ENCODE measurements at places on chromosomes 6 and 20. TPM values are rescaled to one million over a fixed set of nuclear protein-coding genes. Genes with fewer than 3 reads are reported as not detected.

The FLOT1 gene
- total RNA-seq, result 109 TPM

DNA sequence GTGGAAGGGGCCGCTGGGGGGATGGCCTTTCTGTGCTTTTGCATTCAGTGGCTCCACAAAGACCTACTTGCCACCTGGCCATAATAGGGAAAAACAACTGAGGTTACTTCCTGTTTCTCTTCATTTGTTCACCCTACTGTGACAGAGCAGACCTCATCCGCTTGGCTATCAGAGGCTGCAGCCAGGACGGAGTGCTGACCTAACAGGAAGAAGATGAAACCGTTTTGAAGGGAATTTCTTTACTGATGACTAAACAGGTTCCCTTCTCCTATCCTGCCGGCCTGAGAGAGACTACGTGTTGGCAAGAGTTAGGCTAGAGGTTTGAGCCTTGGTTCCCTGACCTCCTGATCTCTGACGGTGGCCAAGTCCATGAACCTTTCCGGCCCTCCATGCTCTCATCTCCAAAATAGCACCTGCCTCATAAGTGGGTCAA is 21.3 kb downstream of the PRR18 start:
- no peak for DNase-seq

The ELOVL2 gene
- total RNA-seq, result 0.16 TPM

DNA sequence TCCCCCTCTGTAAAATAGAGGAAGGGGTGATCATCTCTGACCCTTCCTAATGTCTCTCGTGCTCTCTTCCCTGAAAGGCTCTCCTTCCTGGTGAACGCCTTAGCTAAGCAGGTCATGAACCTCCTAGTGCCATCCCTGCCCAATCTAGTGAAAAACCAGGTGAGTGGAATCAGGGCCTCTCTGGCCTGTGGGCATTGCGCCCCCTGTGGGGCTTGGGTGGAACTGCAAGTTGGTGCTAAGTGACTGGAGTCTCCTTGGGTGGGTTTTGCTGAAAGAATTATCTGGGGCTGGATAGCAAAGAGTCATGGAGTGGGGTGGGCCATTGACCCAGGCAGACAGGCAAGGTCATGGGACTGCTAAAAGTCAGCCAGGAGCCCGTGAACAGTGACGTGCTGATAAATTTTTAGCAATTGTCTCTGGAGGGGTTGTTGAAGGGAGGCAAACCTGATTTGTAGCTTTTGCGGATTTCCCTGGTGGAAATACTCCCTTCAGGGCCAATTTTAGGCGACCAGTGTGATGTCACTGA is 8.9 kb downstream of the BPIFB1 start:
- DNase-seq, result peak; percentile 26

The PKIB gene
- 0.57 TPM for total RNA-seq

- DNase-seq, result no peak
Observed at GRCh38 chr6:127893541-127893940, 7.3 kb downstream of the THEMIS start.

The HEBP2 gene
- total RNA-seq, result 40.7 TPM

DNA sequence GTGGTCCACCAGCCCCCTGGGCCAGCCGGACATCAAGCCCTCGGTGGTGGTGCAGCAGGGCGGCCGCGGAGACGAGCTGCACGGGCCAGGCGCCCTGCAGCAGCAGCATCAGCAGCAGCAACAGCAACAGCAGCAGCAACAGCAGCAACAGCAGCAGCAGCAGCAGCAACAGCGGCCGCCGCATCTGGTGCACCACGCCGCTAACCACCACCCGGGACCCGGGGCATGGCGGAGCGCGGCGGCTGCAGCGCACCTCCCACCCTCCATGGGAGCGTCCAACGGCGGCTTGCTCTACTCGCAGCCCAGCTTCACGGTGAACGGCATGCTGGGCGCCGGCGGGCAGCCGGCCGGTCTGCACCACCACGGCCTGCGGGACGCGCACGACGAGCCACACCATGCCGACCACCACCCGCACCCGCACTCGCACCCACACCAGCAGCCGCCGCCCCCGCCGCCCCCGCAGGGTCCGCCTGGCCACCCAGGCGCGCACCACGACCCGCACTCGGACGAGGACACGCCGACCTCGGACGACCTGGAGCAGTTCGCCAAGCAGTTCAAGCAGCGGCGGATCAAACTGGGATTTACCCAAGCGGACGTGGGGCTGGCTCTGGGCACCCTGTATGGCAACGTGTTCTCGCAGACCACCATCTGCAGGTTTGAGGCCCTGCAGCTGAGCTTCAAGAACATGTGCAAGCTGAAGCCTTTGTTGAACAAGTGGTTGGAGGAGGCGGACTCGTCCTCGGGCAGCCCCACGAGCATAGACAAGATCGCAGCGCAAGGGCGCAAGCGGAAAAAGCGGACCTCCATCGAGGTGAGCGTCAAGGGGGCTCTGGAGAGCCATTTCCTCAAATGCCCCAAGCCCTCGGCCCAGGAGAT is 1.0 kb downstream of the POU3F2 start:
- no peak for DNase-seq

The ZBTB46 gene
- 1.1 TPM for total RNA-seq

The ADTRP gene
- 2.6 TPM for total RNA-seq

DNA sequence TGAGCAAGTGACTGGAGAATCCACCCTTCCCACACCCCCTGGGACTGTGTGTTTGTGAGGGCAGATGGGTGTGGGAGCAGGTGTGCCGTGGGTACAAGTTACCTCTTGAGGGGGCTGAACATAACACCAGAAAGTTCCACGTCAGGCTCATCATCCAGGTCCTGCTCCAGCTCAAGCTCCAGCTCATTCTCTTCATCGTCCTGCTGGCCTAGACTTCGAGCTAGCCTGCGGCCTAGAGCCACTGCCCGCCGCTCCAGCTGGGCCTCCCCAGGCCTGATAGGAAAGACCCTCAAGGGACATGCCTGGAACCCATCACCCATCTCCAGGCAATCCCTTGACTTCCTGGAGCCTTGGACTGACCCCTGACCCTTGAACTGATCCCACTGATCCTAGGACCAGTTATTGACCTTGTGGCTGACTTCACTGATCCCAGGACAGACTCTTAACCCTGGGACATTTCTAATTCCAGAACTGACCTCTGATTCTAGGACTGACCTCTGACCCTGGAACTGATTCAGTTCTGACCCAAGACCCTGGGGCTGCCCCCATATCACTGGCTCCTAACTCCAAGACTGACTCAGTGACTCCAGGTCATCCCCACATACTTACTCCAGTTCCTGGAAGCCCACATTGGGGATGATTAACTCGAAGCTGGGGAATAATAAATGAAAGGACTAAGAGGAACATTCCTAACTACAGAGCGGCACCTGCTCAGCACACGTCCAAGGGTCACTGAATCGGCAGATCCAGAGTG is 11.8 kb upstream of the SPAG4 start:
- DNase-seq, result no peak

The LPA gene
- not detected for total RNA-seq

The ADGRG6 gene
- 1.7 TPM for total RNA-seq

DNA sequence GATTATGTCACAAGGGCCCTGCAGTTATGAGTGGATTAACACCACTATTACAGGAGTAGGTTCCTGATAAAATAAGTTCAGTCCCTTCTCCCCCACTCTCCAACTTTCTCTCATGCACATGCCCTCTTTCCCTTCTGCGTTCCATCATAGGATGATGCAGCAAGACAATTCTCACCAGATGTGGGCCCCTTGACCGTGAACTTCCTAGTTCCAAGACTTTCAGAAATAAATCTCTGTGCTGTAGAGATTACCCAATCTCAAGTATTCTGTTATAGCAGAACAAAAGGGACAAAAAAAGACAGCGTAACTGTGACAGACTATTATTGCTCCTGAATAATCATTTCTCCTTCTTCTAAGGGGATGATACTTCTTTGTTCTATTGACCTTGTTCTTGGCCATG is 33.8 kb upstream of the TMEM244 start:
- DNase-seq, result no peak

DNA sequence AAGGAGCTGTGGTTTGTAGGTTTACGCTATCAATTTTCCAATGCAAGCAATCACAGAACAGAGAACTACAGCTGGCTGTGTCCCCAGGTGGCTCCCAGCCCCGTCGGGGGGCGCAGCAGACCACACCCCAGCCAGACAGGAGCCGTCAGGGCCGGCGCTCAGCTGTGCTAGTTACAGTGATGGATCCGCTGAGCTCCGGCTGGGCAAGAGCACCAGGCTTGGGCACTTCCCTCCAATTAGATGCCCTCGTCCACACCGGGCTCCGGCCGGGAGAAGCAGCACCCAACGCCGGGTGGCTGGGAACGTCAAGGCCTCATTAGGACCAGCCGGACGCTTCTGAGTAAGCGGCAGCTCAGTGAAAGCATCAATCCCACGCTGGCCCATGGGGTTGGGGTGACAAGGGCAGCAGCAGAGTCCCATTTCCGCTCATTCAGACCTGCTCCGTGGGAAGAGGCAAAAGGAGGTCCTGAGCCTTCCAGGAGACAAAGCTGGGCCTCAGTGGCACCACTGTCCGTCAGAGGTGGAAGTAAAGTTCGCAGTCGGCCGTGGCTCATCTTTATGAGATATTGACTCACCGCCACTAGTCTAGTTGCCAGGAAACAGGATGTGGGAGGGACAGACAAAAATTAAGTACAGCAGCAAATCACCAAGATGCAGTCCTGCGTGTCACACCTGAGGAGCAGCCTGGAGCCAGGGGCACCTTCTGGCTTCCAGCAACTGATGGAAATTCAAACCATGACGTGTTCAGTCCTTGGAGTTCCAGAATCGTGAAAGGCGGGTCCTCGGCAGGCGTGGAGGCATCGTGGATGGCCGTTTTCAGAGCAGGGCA is 164.1 kb downstream of the TAF4 start:
- DNase-seq, result no peak

GRCh38 chr6:37622646-37623071 is 75.0 kb downstream of the MDGA1 start:
- no peak for DNase-seq

The TNFRSF21 gene
- total RNA-seq, result 17.7 TPM

The CENPW gene
- 13.7 TPM for total RNA-seq

DNA sequence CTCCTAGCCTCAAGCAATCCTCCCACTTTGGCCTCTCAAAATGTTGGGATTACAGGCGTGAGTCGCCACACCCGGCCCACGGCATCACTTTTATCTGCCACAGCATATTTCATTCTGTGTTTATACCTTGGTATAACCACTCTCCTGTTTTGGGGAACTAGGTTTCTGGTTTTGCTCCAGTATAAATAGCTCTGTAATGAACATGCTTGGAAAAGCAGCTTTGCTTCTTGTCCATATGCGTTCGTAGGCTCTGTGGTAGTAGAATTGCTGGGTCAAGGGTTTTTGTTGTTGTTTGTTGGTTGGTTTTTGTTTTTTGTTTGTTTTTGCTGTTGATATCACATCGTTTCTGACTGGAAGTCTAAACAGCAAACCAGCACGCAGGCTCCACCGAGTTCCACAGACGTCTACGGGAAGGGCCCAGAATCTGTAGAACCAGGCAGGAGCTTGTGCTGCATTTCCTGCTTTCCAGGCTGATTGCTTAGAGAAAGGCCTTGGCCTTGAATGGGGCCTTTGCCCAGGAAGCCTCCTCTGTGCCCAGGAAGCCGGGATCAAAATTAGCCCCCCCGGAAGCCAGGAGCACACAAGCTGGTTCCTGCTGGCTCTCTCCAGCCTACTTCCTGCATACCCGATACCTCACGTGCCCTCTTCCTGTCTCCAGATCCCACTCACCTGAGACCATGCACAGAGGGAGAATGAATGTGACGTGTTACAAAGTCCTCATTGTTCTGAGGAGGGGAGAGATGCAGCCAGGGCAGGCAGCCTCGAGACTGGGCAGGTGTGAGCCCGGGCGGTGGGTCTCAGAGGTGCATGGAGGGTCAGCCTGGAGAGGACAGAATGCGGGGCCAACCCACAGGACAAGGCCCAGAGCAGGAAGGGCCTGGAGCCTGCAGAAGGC is 34.7 kb downstream of the AAR2 start:
- no peak for DNase-seq

DNA sequence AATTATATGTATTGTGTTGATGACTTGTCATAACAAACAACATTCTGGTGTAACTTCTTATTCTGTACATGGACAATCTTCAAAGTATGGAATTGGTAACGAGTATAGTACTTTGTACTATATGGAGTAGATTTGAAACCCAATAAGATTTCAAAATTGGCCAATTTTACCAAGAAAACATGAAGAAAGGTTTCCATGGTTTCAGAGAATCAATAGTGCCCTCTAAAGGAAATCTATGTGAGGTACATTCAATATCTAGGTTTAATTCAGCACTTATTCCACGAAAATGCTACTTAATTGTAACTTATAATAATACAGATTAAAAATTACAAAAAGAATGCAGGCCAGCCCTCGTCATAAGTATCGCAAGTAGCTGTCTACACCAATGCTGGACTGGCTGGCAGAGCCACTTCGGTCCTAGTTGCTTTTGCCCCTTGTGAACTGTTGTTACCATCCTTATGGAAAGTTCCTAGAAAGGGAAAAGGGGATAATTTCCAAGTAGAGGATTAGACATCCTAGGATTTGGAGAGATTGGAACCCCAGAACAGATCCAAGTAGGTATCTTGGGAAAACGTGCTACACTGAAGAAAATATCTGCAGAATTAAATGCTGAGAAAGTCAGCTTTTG is 70.9 kb downstream of the LCA5 start:
- peak; percentile 58 for DNase-seq

The FNDC11 gene
- total RNA-seq, result 0.25 TPM

DNA sequence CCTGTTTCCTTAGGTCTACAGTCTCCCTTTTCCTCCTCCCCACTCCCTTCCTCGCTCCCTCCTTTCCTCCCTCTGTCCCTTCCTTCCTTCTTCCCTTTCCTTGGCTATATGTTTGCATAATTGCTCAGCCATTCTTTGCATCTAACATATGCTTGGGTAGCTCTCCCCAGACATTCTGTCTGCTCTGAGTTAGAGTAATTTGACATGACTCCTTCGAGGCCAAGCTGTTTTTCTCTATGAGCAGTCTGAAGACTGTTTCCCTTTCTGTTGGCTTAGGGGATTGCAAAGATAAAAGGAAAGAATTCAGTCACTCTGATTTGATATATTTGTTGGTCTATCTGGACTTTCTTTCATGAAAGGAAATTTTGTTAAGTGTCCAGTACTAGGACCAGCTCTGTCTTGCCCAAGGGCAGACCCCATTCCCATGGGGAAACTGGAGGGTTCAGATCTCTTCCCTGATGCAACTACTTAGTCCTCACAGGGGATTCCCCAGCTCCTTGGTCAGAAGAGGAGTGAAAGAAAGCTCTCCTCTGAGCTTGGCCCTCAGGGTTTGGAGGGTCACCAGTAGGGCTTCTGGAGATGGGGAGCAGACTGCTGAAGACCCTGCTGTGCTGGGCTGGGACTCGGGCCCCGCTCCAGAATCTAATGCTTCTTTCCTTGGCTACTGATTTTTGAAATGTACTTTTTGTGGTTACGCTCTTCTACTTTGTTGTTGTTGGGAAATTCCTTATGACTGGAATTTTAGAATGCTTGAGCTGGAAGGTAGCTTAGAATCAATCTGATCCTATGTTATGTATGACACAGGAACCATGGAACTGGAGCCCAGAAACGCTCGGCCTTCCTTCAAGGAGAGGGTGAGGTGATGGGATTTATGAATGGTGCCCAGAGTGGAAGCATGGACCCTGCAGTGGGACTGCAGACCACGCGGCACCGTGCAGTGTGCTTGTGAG is 63.7 kb upstream of the SLC22A23 start:
- DNase-seq, result peak; percentile 68

GRCh38 chr6:98485593-98485992 is 348.8 kb upstream of the POU3F2 start:
- no peak for DNase-seq

The CST5 gene
- not detected for total RNA-seq

Data from fibroblast of the aortic adventitia (primary cell).